Activated B cell treated with CpG ODN at 0.5 μM for 24 hours (primary cell): ENCODE measurements at places on chromosomes 16 and 17. TPM values are rescaled to one million over a fixed set of nuclear protein-coding genes. Genes with fewer than 3 reads are reported as not detected.

GRCh38 chr17:17051791-17052461 is 9.7 kb downstream of the MPRIP start:
- peak; percentile 12 for DNase-seq

- no peak for DNase-seq
These were observed 32.4 kb downstream of the KCNJ16 start for GRCh38 chr17:70107441-70107840.

DNA sequence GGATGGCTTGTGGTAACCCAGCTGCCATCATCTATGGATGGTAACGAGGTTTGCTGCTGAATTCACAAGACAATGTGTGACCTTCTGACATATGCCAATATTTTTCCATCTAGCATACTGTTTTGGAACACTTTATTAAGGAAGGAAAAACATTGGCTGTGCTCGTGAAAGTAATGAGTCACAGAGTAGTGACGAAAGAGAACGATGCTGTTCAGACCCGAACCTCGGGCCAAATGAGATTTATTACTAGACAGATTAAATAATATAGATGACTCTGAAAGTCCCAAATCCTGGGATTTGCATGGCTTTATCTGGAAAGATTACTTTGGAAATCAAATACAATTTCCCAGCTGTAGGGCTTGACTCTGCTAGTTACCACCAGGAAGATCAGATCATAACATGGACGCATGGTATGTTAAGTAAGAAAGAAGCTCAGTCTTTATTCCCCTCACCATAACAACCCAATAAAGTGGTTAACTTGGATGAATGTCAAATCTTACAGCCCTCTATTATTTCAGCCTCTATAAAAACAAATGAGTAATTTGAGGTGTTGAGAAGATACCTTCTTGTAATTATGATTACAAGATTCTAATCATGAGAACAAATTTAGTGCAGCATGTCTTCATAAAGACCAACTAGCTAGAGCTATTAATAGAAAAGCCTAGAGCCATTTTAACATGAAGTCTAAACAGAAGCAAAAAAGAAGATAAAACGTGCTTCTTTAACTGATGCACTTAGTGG is 32.6 kb downstream of the ERN1 start:
- no peak for DNase-seq

CRYBA1 gene
- total RNA-seq = not detected in 2 replicates

- DNase-seq = no peak
These were observed 26.8 kb downstream of the DRC3 start for GRCh38 chr17:17999364-18000029.

CA7 gene
- total RNA-seq = not detected in 2 replicates

GRCh38 chr16:57517397-57518367 is 18.7 kb downstream of the CCDC102A start:
- no peak for DNase-seq

GRCh38 chr17:40418428-40418706 is 671 bp upstream of the TOP2A start:
- DNase-seq = no peak

GRCh38 chr16:814974-815373 is 14.4 kb upstream of the GNG13 start:
- no peak for DNase-seq

GRCh38 chr16:69186642-69187445 is at the start of gene SNTB2:
Gene SNTB2 (plus strand): TSS chr16:69187164. CDS start chr16:69187167, 3 bp downstream.
- peak; percentile 86 for DNase-seq

DNA sequence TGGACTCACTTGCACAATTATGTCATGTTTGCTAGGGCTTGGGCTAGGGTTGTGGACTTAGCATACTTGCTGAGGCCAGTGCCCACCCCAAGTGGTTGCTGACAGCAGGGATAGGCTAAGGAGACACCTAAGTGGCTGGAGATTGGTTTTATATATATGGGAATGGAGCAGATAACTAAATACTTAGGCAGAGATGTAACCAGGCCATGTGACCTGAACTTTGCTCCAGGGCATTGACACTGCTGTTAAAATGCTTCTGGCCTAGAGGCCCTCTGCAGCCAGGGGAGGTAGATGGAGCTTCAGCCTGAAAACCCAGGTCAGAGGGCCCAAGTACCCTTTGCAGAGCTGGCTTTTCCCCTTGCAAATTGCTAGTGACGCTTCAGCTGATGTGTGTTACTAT is 1.4 kb upstream of the ITGB3 start:
- DNase-seq = no peak

KCNH6 gene
- not detected in 2 replicates for total RNA-seq

DNA sequence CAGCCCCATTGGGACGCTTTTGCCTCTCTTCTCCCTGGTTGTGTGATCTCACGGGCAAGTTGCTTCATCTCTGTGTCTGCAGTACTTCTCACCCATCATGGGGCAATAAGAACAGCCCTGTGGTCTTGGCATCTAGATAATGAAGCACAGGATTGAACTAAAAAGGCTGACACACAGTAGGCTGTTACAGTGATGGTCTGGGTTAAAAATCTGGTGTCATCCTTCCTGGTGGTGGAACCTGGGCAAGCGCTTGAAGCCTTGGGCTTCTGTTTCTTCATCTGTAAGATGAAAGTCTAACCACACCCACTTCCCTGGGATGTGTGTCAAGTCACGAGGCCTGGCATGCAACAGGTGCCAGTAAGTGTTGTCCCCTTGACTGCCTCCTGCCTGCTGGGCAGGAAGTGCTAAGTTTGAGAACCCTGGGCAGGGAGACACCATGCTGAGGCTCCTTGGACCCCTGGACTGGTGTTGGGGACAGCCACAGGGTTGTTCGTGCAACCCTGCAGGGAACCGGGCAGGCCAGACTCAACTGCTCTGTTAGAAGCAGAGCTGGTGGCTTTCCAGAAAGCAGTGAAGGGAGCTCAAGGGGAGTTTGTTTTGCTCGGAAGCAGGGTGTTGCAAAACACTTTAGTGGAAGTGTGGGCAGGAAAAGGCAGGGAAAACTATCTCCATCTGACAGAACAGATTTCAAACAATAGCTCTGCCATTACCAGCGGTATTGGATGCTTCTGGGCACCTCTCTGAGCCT is 5.9 kb upstream of the MAP2K3 start:
- DNase-seq = no peak

GRCh38 chr17:73358668-73359067 is 46.9 kb upstream of the CDC42EP4 start:
- DNase-seq = no peak

GRCh38 chr16:89952049-89952448 is 3.5 kb downstream of the DEF8 start:
- no peak for DNase-seq

- DNase-seq = no peak
These were observed 2.1 kb downstream of the ACD start for GRCh38 chr16:67657751-67658518.

DNA sequence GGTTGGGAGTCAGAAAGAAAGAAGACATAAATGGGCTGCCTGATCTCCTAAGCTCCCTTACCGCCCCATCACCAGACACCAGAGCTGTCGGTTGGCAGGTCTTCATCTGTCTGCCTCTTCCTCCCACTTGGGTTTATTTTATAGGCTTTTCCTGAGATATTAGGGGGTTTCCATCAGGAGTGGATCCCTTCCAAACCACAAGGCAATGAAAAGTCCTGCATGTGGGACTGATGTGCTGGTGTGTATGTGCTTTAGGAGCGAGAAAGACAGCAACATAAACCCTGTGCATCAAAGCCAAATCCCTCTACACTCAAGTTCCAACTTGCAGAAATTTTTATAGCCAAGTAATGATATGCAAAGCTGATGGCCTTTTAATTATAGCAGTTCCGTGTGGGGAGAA is 389.5 kb downstream of the SLC39A11 start:
- DNase-seq = no peak

GRCh38 chr16:66287926-66288325 is 78.6 kb upstream of the CDH5 start:
- no peak for DNase-seq

ORC6 gene
- 8.0 and 13.2 TPM in 2 replicates for total RNA-seq

GRCh38 chr17:63150994-63151464 is 185.0 kb downstream of the TANC2 start:
- DNase-seq = no peak

DNA sequence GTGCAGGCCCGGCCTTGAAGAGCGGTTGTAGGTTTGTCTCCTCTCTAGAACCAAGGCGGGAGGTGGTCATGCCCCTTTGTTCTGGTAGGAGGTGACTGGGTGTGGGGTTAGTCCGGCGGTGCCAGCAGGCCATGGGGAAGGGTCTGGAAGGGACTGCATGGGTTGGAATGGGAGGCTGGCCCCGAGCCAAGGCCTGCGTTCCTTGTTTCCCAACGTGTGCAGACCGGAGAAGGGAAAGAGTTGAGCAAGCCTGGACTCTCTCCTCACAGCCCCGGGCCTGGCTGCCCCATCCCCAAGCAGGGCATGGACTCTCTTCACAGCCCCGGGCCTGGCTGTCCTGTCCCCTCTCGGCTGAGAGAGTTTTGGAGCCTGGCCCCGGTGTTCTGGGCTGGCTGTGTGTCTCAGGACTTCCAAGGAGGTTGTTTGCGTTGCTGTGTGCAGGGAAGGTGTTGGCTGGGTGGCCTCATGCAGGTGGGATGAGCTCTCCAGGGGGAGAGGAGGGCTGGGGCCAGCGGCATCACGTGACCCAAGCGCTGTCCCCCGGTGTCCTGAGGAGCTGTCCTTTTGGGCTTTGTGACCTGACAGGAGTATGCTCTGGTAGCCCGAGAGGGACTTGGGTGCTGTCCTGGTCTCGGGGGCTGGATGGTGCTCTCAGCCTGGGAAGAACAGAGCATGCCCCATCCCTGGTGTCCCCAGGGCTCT is 2.6 kb downstream of the CACNA1H start:
- no peak for DNase-seq

DNA sequence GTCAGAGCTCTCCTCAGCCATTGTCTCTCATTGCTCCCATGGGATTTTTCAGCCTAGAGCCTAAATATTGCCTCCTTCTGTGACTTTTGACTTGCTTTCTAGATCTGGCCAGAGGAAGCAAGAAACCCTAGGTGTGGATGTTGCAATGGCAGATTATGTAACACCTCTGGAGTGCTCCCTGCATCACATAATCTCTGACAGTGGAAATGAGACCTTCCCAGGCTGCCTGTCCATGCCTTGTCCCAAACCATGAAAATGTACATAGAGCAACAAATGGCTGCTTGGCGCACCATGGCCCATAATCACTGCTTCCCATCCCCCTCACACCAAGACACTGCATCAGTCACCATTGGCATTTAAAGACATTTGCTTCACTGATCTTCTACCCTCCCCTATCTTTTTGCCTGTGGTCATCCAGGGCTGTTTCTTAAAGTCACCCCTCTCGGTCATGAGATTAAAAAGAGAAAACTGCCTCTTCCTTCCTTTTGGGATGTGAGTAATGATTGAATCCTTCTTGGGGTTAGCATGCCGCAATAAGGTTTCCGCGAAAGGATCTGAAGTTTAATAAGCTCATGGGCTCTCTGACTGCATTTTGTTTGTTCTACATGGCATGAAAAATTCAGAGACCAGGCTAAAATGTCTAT is 34.2 kb upstream of the CCL2 start:
- DNase-seq = no peak

GRCh38 chr17:50638966-50639713 is 4.5 kb downstream of the ABCC3 start:
- no peak for DNase-seq

DNA sequence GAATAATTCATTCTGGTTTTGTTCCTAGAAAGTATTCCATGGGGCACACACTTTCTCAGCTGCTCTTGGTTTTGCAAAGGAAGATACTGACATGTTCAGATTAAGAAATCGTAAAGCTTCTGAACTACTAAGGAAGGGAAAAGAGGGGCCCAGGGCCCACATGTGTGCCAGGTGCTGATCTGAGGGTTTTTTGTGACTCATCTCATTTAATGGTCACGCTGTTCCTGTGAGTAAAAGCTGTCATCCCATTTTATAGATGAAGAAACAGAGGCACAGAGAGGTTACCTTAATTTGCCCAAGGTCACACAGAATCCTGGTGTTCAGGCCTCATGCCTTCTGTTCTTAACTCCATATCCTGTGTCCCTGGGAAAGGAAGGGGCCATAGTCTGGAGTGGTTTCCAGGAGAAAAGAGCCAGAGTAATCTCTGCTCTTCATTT is 113.2 kb downstream of the MSI2 start:
- no peak for DNase-seq

KANSL1 gene
- 127 and 152 TPM in 2 replicates for total RNA-seq

HIGD1B gene
- not detected in 2 replicates for total RNA-seq

NPIPB6 gene
- total RNA-seq = 2.1 and 6.8 TPM in 2 replicates

- DNase-seq = no peak
These were observed 5.2 kb upstream of the CDR2 start for GRCh38 chr16:22379656-22380055.

GRCh38 chr16:31181102-31181830 is 1.3 kb downstream of the FUS start:
- peak; percentile 32 for DNase-seq

DNA sequence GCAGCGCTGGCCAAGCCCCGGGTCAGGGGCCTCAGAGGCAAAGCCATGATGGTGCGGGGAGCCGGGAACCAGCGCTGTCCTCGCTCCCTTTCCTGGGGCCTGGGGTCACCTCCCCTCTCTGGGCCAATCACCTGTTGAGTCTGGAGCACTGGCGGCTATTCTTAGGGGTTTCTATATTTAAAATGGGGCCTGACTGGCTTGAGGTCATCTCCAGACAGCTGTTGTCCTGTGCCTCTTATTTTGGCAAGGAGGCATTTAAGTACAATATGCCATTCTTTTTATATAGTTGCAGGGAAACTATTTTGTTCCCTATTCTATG is at the start of gene COX6A2:
COX6A2 (minus strand) TSS at position 82 of the 319 bp plus-strand sequence; CDS start at position 47, 35 bp downstream.
- no peak for DNase-seq

TBX2 gene
- total RNA-seq = not detected in 2 replicates

FOXL1 gene
- total RNA-seq = not detected in 2 replicates

C16orf95 gene
- total RNA-seq = 1.7 and 2.1 TPM in 2 replicates

DNA sequence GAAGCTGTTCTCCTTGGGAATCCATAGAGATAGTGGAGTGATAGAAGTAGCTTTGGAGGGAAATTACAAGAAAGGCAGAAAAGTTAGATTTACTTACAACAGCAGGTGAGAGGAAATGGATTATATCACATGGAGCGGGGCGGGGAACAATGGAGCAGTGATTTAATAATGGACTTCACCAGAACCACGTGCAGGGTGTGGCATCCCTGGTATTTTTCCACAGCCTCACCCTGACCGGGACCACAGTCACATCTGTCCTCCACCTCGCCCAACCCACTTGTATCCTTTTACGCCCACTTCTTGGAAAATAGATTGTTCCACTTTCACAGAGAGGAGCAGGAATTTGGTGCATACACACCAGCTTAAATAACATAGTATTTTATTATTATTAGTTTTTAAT is 15.9 kb upstream of the CYB5B start:
- no peak for DNase-seq

SYNGR3 gene
- total RNA-seq = 10.0 and 11.3 TPM in 2 replicates

GRCh38 chr16:15517743-15518377 is 83.5 kb downstream of the BMERB1 start:
- DNase-seq = no peak

- no peak for DNase-seq
These were observed 50.1 kb downstream of the LMF1 start for GRCh38 chr16:920717-921116.

GRCh38 chr17:57496382-57496781 is 240.1 kb downstream of the MSI2 start:
- DNase-seq = no peak

ST6GALNAC1 gene
- total RNA-seq = not detected in 2 replicates

DCAKD gene
- total RNA-seq = 12.9 and 15.6 TPM in 2 replicates

HSD17B2 gene
- total RNA-seq = not detected in 2 replicates

- DNase-seq = no peak
These were observed 916 bp downstream of the HEATR3 start for GRCh38 chr16:50066482-50067289.

GRCh38 chr17:69448431-69449102 is 34.1 kb downstream of the MAP2K6 start:
- no peak for DNase-seq

- DNase-seq = no peak
These were observed 175.6 kb downstream of the SOX9 start for GRCh38 chr17:72296456-72296855.

- DNase-seq = no peak
These were observed 3.8 kb downstream of the TNRC6C start for GRCh38 chr17:77962348-77962747.

GRCh38 chr17:35568561-35568960 is 7.9 kb upstream of the SLFN14 start:
- DNase-seq = no peak
